IMR-90 (cell line): ENCODE measurements at places on chromosomes 1 and 21.
A peak's percentile ranks its signal among the peaks of the same experiment; 100 is the strongest.

GRCh38 chr1:1066403-1067283 lies 7.5 kb downstream of the RNF223 start:
- no peak for DNase-seq

DNA sequence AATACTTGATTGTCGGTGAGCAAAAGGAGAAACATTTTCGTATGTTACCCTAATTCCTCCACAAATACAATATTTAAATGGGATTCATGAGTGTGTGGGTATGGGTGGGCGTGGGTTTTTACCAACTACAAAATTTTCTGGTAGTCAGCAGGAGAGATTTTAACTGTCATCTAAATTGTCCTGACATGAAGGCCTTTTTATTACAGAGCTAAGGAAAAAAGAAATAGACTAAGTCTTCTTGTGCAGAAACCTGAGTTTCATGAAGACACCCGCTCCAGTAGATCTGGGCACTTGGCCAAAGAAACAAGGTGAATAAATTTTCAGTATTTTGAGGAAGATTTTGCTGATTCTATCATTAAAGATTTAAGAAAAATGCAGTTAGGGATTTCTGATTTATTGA lies 752 bp downstream of the RGS18 start:
- DNase-seq, result no peak

GRCh38 chr1:22680726-22681125 lies 27.7 kb downstream of the C1QB start:
- no peak for DNase-seq

DNA sequence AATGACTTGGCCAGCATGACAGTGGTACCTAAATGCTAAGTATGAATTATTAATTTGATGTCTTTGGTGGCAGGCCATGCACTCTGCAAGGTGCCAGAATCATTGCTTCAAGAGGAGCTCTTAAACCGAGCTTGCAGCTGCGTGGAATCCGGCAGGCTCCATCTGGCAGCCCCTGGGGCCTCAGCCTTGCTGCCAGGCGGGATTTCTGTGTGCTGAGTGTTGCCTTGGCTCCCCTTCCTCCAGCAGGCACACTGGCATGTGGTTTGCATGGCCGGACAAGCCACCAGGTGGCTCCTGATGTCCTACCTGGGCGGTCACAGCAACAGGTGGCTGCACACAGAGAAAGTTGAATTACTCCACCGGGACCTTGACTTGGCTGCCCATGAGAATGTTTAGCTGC lies 155.4 kb downstream of the URB2 start:
- no peak for DNase-seq

- peak; percentile 87 for DNase-seq
These were observed 20.5 kb upstream of the XPR1 start for GRCh38 chr1:180611016-180611930.

DNA sequence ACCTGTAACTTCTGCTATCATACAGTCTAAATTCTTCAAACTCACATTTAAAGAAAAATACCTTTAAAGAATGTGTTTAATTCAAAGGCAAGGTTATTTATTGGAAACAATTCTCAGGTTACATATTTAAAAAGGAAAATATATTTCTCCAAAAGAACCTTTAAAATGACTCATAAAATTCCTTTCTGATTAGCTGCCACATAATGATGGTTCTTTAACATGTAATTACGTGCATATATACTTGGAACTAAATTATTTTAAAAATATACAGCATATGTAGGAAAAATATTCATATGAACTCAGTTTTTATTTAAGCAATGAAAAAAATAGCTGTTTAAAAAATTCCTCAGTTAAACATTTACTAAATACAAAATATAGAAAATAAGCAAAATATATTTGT lies 173.6 kb downstream of the COP1 start:
- peak; percentile 44 for DNase-seq

DNA sequence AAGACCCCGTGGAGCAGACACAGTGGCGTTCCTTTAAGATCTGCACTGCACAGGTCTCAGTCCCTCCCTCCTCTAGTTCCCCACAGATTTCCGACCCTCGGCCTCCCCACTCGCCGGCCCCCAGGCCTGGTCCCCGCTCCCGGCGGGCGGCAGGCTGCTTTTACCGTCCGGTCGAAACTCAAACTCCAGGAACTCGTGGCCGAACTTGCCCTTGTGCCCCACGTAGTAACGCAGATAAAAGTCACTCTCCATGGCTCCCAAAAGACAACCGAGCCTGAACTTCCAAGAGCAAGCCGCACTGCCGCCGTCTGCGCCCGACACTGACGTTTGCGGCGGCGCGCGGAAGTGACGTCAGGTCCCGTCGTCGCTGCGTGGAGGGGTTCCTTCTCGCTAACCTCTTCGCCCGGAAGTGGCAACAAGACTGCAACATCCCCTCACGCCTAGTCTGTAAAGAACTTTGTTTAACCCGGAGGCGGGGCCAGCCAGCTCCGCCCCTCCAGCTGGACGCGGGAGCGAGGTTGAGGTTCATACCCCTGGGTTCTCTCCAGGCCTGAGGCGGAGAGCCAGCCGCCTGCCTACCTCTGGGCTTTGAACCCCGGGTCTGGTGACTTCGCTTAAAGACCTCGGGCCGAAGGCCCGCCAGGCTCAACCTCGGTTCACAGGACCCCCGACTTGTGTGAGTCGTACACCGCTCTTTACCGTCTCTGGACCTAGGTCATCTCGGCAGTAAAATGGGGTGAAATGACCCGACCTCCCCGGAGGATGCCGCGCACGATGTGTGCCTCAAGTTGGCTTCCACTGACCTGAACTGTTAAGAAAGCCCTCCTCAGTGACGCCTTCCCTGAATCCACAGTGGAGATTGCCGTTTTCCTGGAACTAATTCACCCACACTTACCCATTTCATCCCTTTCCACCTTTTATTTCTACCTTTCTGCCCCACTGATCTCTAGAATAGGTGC lies at the start of gene MAGOH:
Gene MAGOH, minus strand, starts transcription at position 322 of the 959 bp plus-strand sequence. Its CDS starts 70 bp downstream, at position 252.
- DNase-seq, result peak; percentile 96

DNA sequence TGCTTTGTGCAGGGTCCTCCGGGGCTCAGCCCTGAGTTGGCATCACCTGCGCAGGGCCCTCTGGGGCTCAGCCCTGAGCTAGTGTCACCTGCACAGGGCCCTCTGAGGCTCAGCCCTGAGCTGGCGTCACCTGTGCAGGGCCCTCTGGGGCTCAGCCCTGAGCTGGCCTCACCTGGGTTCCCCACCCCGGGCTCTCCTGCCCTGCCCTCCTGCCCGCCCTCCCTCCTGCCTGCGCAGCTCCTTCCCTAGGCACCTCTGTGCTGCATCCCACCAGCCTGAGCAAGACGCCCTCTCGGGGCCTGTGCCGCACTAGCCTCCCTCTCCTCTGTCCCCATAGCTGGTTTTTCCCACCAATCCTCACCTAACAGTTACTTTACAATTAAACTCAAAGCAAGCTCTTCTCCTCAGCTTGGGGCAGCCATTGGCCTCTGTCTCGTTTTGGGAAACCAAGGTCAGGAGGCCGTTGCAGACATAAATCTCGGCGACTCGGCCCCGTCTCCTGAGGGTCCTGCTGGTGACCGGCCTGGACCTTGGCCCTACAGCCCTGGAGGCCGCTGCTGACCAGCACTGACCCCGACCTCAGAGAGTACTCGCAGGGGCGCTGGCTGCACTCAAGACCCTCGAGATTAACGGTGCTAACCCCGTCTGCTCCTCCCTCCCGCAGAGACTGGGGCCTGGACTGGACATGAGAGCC lies 22.7 kb downstream of the COL6A1 start:
- DNase-seq, result no peak

- no peak for DNase-seq
These were observed 34.1 kb upstream of the DIP2A start for GRCh38 chr21:46424621-46425020.

DNA sequence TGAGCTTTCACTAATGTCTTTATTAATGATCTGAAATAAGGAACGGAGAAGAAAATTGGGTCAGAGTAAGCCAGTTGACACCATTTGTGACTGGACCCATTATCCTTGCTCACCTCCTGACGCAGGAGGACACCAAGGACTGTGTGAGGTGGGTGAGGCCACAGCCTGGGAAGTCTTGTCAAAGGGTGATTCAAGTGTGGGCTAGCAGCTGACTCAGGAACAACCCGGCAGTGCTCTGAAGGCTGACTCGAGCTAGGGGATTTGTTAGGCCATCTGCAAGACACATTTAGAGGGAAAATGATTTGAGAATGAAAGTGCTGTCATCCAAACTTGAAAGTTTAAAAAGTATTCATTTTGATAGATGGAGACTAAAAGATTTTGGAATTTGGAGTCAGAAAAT lies 21.2 kb downstream of the PRRX1 start:
- DNase-seq, result peak; percentile 94

GRCh38 chr1:187654635-187655034 lies 825.9 kb downstream of the PLA2G4A start:
- DNase-seq, result peak; percentile 20

GRCh38 chr1:58409336-58409735 lies 137.2 kb downstream of the OMA1 start:
- DNase-seq, result no peak

GRCh38 chr21:43277481-43278351 lies 108.9 kb downstream of the CRYAA start:
- no peak for DNase-seq
